Brain (organoid and tissue), 16 donors: ENCODE measurements at places on chromosomes 4 and X. TPM values are rescaled to one million over a fixed set of nuclear protein-coding genes. Genes with fewer than 3 reads are reported as not detected.

Gene NIPAL1
- 1.7 TPM for polyA plus RNA-seq

Gene SHROOM4
- 4.6 TPM for polyA plus RNA-seq

Gene TEC
- 0.29 TPM for polyA plus RNA-seq

Gene MAGEA6
- polyA plus RNA-seq, result 2.5 TPM

Gene LRP2BP
- polyA plus RNA-seq, result 0.70 TPM

Gene UGT2B17
- not detected for polyA plus RNA-seq

Gene UCP1
- polyA plus RNA-seq, result not detected

Gene MRPL1
- polyA plus RNA-seq, result 6.6 TPM

Gene FGFR3
- 28.4 TPM for polyA plus RNA-seq

Gene GAGE12E
- polyA plus RNA-seq, result not detected

Gene NEIL3
- 1.8 TPM for polyA plus RNA-seq

Gene FAM9B
- not detected for polyA plus RNA-seq

Gene MEPE
- not detected for polyA plus RNA-seq

Gene SLIT2
- 20.1 TPM for polyA plus RNA-seq

Gene USP51
- 1.1 TPM for polyA plus RNA-seq

Gene ART3
- 1.2 TPM for polyA plus RNA-seq

Gene LDB2
- polyA plus RNA-seq, result 13.2 TPM

Gene UGT2A1
- polyA plus RNA-seq, result not detected

Gene PDZD4
- polyA plus RNA-seq, result 128 TPM

Gene AMTN
- polyA plus RNA-seq, result not detected

Gene VSIG1
- not detected for polyA plus RNA-seq

Gene ADH1A
- polyA plus RNA-seq, result not detected

Gene DNAAF6
- not detected for polyA plus RNA-seq
